ENCODE measurements at places on chromosomes 1 and 21. TPM values are rescaled to one million over a fixed set of nuclear protein-coding genes. Genes with fewer than 3 reads are reported as not detected.

GRCh38 chr1:96416701-96417444 lies 304.7 kb upstream of the PTBP2 start:
- DNase-seq, result no peak

DNA sequence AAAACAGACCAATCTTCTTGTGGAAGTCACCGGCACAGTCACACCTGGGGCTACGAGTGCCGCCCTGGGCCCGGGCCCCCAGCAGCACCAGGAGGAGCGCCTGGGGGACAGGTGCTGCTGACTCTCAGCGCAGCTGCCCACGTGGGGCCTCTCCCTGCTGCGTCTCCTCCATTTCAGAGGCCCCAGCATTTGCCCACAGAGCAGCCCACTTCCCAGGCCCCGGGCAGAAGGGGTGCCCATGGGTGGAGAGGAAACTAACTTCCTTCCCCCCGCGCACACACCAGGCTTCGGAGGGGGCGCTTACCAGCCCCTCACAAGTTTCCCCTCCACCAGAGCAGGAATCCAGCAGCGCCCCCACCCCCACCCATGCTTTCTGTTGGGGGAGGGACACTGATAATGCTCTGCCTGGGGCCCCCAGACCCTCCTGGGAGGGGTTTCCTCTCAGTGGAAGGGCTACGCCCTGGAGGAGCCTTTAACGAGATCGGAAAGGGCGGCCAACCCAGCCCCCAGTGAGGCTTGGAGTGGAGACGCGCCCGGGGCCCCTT lies 440 bp downstream of the TNFRSF25 start:
- DNase-seq, result no peak

DNA sequence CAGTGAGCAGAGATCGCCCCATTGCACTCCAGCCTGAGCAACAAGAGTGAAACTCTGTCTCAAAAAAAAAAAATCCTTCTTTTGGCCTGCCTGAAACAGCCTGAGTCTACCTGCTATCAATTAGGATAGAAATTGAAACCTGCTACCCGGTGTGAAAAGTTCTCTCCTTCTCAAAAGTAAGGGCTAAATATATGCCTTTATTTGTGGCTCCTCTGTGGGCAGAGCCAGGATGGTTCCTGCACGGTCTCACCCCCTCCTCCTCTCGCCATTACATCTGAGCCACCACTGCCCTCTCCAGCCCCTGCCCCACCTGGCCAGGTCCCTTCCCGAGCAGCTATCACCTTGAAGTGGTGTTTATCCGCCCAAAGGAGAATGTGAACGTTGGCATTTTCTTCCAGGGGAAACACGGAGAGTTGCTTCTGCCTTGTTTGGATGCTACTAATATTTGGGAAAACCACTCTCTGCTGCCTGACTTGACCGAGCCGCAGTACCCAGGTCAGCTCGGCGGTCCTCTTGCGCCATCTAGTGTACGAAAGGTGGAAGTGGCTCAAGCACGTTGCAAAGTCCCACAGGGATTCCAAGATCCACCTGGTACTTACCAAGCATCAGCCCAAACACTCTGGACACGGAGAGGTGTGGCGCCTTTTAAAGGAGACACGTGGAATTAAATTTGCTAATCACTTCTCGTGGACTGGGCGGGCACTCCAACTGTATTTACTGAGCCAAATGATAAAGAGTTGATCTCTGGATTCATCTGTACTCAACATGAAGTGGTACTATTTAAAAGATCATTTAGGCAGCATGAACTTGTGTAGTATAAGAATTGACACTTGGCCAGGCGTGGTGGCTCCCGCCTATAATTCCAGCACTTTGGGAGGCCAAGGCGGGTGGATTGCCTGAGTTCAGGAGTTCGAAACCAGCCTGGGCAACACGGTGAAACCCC lies 31.9 kb downstream of the SETD4 start:
- no peak for DNase-seq

GRCh38 chr1:6785728-6786505 lies 663 bp downstream of the CAMTA1 start:
- no peak for DNase-seq

GRCh38 chr1:1757422-1758058 lies 20.7 kb downstream of the NADK start:
- no peak for DNase-seq

- DNase-seq, result no peak
These were observed 37.3 kb downstream of the ADARB1 start for GRCh38 chr21:45111703-45112102.

DNA sequence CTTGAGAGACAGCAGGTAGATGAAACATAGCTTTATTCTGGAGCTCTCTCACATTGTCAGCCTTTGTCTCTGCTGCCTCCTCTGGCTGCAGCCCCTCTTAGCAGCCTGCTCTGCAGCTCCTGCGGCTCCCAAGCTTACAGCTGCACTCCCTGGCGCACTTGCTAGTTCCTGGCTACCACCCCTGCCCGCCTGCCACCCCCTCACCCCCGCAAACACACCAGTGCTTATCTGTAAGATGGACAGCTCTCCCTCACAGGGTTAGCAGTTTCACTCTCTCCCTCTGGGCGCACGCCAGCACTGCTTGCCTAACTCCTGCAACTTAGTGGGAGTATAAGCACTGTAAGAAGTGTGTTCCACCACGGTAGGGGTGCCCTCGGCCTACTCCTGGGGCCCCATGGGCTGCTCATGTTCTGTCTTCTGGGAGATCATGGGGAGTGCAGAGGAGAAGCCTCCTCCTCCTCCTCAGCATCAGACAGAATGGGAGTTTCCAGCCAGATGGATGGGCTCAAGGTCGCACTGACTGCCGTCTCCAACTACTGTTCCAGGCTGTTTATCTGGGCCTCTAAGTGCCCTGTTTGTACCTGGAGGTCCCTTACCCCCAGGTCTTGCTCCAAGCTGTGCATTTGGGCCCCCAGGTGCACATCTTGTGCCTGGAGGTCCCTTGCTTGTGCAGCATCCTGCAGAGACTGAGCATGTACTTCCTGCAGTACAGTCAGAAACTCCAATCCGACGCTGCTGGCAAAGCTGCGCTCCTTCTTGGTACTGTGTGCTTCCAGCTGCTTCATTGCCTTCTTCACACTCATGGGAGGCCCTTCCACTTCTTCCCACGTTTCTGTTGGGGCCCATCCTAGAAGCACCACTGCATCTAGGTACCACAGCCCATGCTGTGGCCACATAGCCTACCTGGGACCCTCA lies 1388.1 kb downstream of the AMY1C start:
- no peak for DNase-seq

- DNase-seq, result no peak
These were observed 45.9 kb upstream of the PRMT6 start for GRCh38 chr1:107010582-107010981.

- no peak for DNase-seq
These were observed 1.4 kb downstream of the TNNT2 start for GRCh38 chr1:201376107-201376463.

DNA sequence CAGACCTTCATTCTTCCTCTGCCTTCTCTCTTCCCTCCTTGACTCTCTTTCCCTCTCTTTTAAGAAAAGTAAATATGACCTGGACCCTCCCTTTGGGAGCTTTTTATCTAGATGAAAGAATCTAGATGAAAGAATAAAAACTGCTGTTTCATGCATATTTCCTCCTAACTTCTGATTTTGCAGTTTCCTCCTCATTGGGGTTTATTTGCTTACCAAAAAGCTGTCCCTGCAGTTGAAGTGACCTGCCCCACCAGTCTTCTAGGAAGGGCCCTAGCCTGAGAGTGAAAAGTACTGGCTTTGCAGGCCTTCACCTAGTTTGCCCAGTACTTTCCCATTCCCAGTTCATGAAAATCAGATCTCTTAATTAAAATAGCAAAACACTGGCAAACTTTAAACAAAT lies 28.3 kb upstream of the CACYBP start:
- no peak for DNase-seq

DNA sequence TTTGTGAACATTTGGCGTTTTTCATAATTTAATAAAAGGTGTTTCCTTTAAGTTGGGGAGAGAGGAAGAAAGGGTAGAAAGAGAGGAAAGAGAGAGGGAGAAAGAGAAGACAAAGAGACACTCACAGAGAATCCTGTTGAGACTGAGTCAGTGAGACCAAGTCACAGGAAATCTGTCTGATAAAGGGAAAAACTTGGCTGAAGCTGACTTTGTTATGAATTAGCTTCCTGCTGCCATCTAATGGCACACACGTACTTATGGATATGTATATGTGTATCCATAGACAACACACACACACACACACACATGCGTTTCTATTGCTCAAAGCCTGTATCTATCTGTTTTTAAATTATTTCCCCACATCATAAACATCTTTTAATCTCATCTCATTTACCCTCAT lies 42.5 kb upstream of the DISC1 start:
- no peak for DNase-seq

DNA sequence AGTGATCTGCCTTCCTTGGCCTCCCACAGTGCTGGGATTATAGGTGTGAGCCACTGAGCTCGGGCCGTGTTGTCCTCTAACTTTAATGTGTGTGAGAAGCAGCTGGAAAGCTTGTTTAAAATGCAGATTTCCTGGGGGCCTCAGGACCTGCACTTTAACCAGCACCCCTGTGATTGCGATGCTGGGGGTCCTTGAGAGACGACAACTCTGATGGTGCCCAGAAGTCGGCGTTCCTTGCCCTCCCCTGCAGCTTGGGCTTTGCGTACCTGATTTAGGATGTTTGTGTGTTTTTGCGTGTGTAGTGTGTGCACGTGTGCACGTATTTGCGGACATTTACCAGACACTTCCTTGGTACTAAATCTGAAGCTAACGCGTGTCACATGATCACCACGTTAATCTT lies 10.9 kb downstream of the IFNGR2 start:
- no peak for DNase-seq

- DNase-seq, result no peak
These were observed 19.5 kb downstream of the UBASH3A start for GRCh38 chr21:42423197-42423675.

The ENAH gene
- total RNA-seq, result 233 TPM

The FBXO2 gene
- 1.4 TPM for total RNA-seq

The SELE gene
- total RNA-seq, result not detected

The LY9 gene
- not detected for total RNA-seq

The OBSCN gene
- total RNA-seq, result 16.1 TPM

Data from osteocyte (in vitro differentiated cells).